ENCODE measurements at places on chromosomes 11 and 22.

GRCh38 chr11:111531687-111532364 is 8.7 kb upstream of the LAYN start:
- DNase-seq: no peak

GRCh38 chr11:17918049-17918605 is 94.7 kb downstream of the SERGEF start:
- DNase-seq: no peak

- no peak for DNase-seq
These were observed 57.1 kb upstream of the TIMP3 start for GRCh38 chr22:32744176-32744959.

GRCh38 chr11:85394283-85394682 is 232.9 kb downstream of the DLG2 start:
- DNase-seq: no peak

GRCh38 chr11:118240999-118241763 is 11.0 kb downstream of the MPZL3 start:
- DNase-seq: peak; percentile 34

DNA sequence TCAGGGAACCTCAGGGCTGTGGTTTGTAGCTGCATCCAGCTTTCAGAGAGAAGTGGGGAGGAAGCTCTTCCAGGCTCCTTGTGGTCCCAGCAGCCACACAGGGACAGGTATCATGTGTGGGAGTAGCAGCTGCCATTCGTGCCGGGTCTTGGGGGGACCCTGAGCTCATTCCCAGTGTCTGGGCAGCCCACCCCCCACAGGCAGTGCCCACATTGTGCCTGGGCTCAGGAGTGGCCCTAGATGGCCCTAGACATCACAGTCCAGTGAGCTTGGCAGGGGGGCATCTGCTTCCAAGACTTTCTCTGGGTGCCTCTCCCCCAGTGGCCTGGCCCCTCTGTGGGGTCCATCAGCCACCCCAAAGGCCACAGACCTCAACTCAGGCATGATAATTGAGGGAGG is 619.7 kb downstream of the BRD1 start:
- no peak for DNase-seq

DNA sequence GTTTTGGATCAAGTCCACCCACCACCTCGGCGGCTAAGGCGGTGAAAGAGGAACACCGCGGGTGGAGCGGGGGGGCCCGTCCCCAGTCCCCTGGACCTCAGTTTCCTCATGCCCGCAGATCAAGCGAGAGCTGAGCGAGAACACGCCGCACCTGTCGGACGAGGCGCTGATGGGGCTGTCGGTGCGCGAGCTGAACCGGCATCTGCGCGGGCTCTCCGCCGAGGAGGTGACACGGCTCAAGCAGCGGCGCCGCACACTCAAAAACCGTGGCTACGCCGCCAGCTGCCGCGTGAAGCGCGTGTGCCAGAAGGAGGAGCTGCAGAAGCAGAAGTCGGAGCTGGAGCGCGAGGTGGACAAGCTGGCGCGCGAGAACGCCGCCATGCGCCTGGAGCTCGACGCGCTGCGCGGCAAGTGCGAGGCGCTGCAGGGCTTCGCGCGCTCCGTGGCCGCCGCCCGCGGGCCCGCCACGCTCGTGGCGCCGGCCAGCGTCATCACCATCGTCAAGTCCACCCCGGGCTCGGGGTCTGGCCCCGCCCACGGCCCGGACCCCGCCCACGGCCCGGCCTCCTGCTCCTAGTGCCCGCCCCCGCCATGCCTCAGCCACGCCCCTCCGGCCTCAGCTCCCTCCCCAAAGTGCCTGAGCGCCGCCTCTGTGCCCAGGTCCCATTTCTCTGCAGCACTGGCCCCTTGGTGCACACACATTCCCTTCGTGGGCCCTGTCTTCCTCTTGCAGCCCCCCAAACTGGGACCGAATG is 12.7 kb downstream of the MAFF start:
- no peak for DNase-seq

- DNase-seq: no peak
These were observed 108.4 kb downstream of the CACNA1I start for GRCh38 chr22:39678862-39679490.

GRCh38 chr11:44725757-44726282 is 942 bp upstream of the TSPAN18 start:
- no peak for DNase-seq

DNA sequence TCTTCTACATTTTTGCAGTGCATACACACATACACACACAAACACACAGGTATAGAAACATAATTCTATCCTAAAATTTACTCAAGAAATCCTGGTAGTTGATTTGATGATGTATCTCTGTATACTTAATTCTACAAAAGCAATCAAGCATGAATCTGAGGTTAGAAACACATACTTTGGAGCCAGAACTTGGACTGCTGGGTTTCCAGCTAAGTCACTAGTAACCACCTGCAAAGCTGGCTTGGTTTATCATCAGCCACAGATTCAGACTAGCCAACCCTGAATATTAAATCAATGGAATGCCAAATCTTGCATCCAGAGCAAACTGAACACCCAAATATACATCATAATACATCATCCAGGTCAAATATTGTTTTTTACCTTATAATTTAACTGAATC is 24.8 kb upstream of the POU2AF2 start:
- no peak for DNase-seq

- DNase-seq: peak; percentile 34
These were observed 8.6 kb downstream of the DNHD1 start for GRCh38 chr11:6505577-6506240.
